ENCODE measurements at places on chromosomes 6 and 20.

GRCh38 chr20:49892260-49892659, 23.1 kb downstream of the SPATA2 start:
- DNase-seq = no peak

GRCh38 chr6:155351273-155352129, 37.2 kb upstream of the TFB1M start:
- DNase-seq = no peak

DNA sequence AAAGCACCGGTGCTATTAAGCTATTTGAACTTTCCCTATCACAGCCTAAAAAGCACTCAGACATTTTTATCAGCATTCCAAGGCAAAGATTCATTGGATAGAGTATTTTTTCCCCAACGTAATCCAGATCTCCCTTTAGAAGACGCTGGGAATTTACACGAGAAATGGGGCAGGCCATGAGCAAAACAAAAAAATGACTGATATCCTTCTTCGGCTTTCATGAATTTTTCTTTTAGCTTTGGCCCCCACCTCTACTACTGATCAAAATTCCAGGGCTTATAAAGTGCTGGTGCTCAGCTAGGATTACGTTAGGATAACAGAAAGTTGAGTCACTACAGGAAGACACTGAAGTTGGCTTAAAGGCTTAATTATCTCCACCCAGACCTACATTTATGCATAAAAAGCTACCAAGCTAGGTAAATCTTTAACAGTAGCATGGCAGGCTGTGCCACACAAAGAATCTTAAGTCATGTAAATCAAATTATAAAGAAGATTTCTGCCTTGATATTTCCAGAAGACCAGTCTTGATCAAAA, 418.5 kb upstream of the BTBD3 start:
- no peak for DNase-seq

DNA sequence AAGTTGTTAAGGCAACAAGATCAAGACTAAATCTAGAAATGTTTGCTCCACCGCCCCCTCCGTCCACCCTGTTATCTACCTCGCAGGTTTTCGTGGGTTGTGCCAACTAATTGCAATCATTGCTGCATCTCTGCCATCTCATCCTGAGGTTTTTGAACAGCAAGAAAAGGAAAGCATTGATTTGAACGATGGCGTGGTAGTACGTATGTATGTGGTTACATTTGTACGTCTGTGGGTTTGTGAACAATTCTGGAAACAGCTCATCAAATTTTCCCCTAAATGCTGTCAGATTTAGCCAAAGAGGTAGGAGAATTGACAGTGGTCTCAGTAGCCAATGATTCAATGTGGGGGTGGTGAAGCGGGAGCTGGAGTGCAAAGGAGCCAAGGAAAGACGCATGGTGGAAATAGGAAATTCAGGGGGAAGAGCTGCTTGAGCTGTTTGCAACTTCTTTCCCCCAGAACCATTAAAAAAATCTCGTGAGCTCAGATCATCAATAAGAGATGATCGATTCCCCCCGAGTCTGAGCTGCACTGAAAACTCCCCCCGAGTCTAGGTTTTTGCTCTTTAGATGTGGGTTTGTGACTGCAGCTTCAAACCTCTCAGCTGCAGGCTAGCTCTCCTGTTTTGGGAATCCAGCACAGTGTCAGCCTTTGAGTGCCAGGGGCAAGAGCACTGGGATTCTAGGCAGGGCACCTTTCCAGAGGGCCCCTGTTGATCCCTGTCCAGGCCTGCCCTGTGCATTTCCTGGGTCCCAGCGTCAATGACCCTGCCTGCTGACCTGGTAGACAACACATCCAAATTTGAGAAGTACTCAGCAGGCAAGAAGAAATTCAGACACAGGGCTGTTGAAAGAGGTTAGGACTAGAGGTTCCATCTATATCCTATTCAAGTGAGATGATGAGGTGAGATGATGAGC, 72.6 kb upstream of the LY86 start:
- no peak for DNase-seq

GRCh38 chr6:9292975-9293374, 857.6 kb upstream of the SLC35B3 start:
- no peak for DNase-seq

- DNase-seq = no peak
Measured at GRCh38 chr6:109772883-109773431, 81.9 kb downstream of the FIG4 start.

DNA sequence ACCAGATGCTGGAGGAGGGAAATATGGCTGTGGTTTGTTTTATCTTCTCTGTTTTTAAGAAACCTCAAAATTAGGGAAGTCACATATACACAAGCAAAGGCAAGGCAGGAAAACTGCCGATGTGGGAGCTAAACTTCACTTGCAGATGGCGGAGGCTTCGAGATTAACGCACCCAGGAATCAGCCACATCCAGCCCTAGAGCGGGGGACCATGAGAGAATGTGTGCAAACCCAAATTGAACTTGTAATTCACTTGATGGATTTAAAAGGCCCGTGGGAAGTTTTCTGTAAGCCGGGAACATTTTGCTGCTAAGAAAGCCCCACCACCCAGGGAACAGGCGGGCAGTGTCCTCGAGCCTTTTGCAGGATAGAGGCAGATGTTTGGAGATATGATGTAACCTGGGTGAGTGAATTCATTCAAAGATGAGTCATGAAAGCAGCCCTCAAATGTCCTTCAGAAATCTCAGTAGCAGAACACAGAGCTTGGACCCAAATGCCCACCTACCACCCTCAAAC, 39.9 kb downstream of the PREX1 start:
- DNase-seq = no peak
